ENCODE measurements at places on chromosomes 2 and 18.

DNA sequence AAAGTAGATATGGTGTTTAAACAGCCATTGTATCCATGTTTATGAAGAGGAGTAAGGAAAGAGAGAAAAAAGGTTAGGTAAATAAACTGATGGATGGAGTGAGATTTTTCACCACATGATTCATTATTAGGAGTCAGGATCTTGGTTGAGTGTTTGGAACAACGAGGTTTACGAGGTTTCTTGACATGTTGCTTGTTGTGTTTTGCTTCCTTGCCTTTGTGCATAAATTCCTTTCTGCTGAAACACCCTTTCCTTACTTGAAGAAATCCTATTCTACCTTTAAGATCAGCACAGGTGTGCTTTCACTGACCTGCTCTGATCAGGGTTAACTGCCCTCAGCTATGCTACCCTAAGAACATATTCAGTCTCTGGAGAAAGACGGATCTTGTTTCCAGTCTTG, 66.6 kb downstream of the EFEMP1 start:
- DNase-seq: no peak

GRCh38 chr2:96249654-96250053, 16.1 kb downstream of the TMEM127 start:
- no peak for DNase-seq

DNA sequence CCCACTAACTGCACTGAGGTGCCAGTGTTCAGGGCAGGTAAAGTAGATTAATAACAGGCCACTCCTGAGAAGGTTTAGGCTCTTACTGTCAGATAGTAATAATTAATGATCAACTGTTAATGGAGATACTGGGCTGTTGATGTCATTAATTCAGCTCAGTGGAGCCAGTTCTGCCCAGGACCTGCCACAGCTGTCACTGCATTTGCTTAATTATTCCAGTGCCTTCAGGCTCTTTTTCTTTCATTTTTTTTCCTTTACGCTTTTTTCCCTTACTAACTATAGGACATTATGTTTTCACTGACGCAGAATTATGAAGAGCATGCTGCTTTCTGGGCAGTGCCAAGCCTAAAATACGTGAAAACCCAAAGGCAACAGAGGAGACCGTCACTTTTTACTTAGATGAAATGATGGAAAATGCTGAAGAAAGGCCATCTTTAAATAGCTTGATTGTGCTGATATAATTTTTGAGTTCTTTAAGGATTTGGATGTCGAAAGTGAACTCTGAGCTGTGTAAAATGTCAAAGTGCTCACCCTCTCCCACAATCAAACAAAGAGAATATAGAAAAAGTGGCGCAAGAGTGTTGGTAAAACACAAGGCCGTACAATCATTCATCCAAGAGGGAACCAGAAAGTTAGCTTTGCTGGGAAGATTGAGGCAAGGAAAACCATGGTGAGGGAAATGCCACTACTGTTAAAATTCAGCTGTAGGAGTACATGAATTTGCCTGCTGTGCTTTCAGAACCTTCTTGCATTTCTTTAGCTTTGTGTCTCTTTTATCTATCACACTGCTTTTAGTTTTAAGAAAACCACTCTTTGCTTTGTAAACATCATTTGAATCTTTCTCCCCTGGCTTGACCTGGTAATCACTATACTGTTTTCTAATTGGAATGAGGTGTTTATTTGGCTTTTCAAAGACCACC, 192.0 kb upstream of the ZEB2 start:
- DNase-seq: no peak

DNA sequence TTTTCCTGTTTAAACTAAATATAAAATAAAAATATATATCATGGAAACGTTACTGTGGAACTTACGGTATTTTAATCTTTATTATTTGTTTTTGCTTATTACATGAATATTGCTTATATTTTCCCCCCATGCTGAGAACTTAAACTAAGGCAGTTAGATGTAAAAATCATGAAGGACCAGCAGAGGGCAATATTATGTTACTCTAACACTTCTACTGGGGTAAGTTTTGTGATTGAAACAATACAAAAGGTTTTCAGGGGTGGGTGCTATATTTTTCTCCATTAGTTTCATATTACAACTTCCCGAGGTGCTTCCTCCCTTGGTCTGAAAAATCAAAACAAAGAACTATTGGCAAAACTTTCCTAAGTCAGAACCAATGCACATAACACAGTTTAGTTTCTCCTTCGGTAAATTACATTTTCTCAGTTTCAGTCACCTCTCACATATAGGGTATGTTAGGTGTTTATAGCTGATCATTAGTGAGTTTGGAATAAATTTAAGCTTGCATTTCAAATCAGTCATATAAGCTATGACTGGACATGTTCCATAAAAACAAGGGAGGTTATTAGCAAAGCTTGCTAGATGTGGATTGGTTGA, 54.8 kb downstream of the ZNF407 start:
- no peak for DNase-seq

DNA sequence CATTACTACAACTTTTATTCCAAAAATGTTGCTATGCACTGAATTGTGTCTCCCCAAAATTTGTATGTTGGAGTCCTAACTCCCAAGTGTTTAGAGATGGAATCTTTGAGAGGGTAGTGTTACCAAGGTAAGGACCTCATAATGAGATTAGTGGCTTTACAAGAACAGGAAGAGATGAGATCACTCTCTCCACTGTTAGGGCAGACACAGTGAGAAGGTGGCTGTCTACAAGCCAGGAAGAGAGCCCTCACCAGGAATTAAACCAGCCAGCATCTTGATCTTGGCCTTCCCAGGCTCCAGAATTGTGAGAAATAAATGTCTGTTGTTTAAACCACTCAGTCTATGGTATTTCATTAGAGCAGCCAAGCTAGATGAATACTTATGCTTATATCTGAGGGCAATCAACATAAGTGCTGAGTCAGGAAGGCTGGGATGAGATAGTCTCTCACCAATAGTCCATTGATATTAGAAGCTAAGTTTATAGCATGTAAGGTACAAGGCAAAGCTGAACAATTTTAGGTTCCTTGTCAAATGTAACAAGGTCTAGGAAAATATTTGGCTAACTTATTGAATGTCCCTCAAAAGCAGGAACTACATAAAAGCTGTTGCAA, 317.6 kb upstream of the REG3G start:
- DNase-seq: no peak

DNA sequence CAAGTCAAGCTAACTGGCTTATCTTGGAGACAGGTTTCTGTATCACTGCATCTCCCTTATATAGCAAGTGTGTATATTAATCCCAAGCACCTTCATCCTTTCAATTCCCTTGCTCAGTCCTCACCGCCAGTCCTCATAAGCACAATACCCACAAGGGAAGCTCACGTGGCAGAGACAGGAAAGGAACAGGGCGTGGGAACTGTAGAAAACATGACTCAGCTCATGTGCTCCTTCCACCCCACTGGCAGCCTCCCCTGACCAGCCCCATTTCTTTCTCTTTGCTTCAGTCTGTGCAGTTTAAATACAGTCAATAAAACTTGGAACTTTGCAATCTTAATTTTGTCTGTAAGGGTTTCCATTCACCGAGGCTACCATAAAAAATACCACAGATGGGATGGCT, 36.5 kb upstream of the CDH19 start:
- DNase-seq: no peak

GRCh38 chr2:239256350-239256743, 144.5 kb downstream of the HDAC4 start:
- DNase-seq: no peak

GRCh38 chr2:225889452-225889851, 489.9 kb downstream of the NYAP2 start:
- no peak for DNase-seq

DNA sequence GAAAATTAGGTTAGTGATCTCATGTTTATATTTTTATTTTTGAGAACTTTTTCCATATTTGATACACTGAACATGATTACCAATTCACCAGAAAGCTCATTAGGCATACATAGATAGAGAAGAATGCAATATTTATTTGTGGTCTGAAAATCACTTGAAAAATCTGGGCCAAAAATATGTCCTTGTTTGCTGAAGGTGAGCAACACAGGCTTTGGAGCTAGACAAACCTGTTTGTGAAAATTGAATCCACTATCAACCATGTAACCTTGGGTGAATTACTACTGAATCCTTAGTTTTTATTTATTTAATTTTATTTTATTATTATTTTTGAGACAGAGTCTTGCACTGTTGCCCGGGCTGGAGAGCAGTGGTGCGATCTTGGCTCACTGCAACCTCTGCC, 46.5 kb upstream of the ZSWIM2 start:
- DNase-seq: no peak

DNA sequence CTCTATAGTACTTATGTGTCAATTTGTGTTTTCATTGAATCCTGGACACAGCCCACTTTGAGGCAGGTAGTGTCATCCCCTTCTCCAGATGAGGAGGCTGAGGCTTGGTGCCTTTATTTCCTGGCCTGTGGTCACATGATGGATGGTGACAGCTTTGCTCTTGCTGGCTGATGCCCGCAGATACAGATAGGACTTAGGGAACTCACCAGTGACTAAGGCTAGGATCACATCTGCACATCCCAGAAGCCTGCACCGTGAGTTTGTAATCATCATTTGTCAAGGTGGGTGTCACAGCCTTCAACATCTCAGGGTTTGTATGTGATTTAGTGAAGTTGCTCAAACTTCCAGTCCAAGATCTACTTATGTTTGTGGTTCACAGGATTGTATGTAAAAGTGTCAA, 295.1 kb upstream of the RAB12 start:
- DNase-seq: no peak

GRCh38 chr18:59870623-59871130, 29.1 kb upstream of the PMAIP1 start:
- no peak for DNase-seq

DNA sequence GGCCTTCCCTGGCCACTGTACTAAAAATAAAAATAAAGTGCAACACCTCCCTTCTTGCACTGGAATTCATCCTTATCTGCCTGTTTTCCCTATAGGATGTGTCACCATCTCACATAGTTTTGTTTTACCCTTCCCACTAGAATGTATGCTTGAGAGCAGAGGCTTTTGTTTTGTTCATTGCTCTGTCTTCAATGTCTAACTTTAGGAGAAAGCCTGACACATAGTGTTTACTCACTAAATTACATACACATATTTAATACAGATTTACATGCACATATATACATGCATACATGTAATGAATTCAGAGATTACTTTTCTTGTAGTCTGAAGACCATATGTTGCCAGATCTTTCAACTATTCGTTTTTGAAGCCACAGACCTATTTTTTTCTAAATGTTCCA, 23.0 kb downstream of the CD302 start:
- DNase-seq: no peak
